Heart right ventricle (tissue), 16 donors: ENCODE measurements at places on chromosomes 7 and 10.

DNA sequence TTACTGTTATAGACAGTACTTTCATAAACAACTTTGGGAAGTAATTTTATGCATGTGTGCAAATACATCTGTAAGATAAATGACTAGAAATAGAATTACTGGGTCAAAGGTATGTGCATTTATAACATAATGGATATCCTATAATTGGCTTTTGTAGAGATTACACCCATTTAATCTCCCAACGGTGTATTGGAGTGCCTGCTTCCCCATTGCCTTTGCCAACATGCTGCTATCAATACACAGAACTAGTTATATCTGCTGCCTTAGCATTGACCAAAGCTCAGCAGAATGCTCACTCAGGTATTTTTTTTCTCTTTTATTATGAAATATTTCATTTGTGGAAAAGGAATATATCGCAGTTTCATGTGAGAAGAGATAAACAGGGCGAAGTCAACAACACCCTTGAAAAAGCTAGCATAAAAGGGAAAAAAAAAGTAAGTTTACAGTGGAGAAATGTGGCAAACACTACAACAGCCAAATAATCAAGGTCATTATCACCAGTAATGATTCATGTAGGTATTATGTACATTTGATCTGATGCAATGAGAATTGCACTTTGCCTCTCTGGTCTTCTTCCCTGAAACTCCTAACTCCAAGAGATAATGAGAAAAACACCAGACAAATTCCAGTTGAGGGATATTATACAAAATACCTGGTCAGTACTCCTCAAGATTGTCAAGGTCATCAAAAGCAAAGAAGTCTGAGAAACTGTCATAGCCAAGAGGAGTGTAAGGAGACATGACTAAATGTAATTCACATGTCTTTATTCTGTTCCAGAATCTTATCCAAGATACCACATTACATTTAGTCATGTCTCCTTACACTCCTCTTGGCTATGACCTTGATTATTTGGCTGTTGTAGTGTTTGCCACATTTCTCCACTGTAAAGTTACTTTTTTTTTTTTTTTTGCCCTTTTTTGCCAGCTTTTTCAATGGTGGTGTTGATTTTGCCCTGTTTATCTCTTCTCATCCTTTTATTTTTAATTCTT is 36.8 kb downstream of the MARCHF5 start:
- no peak for DNase-seq

- DNase-seq = no peak
Observed at GRCh38 chr7:112448381-112448780, 1.9 kb upstream of the IFRD1 start.

DNA sequence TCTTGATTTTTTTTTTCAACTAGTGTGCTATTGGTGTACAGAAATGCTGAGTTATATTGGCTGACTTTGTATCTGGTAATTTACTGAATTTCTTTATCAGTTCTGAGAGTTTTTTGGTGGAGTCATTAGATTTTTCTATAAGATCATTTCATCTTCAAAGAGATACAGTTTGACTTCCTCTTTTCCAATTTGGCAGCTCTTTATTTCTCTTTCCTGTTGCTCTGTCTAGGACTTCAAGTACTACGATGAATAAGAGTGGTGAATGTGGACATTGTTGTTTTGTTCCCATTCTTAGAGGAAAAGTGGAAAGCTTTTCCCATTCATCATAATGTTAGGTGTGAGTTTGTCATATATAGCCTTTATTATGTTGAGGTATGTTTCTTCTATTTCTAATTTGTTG is 50.2 kb downstream of the LOXL4 start:
- DNase-seq = no peak

GRCh38 chr7:71517940-71518699 is 386.2 kb downstream of the GALNT17 start:
- no peak for DNase-seq

DNA sequence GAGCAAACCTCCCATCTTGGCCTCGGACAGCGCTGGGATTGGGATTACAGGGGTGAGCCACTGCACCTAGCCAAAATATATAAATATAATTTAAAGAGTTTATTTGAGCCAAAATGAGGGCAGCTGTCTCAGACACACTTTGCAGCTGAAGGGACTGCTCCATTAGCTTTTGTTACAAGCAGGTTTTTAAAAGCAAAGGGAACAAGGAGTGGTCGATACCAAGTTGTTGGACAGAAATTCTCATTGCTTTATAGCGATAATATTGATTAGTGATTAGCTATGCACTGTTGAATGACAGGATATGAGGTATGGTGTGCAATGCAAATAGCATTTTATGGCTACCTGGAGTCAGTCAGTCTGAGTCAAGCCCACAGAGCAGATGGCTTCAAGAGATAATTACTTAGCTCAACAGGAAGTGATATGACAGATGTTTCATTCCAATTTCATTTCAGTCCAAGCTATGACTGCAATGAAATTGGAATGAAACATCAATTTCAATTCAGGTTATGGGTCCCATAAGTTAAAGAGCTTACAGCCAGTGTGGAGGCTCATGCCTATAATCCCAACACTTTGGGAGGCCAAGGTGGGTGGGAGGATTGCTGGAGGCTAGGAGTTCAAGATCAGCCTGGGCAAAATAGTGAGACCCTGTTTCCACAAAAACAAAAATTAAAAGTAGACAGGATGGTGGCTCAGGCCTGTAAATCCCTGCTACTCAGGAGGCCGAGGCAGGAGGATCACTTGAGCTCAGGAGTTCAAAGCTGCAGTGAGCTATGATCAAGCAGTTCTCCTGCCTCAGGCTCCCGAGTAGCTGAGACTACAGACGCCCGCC is 23.1 kb downstream of the TYW1 start:
- DNase-seq = no peak

- no peak for DNase-seq
Observed at GRCh38 chr10:72738486-72738885, 46.5 kb downstream of the MCU start.

DNA sequence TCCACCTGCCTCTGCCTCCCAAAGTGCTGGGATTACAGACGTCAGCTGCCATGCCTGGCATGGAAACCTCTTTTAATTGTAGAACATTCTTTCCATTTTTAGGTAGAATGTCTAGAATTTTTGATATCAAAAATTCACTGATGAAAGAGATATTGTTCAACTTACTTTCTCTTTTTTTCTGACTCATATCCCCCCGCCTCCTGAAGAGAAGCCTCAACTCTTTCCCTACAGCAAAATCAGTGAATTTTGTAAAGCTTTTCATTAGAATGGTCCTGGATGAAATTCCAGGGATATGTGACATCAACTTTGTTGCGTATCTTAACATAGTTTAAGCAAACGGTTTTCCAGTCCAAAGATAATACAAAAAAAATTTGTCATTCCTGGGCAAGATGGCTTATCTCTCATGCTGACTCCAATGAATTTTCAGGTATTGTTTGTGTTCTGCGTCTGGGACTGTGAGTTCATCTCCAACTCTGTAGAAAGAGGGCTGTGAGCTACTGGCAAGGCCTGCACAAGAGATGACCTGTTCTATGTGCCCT is 256.8 kb downstream of the BMPER start:
- DNase-seq = no peak

GRCh38 chr10:71029411-71029892 is 141.1 kb upstream of the PCBD1 start:
- DNase-seq = peak; percentile 31

GRCh38 chr7:70406186-70406949 is 725.6 kb upstream of the GALNT17 start:
- DNase-seq = no peak

GRCh38 chr10:6667679-6668270 is 87.7 kb upstream of the PRKCQ start:
- DNase-seq = peak; percentile 13

DNA sequence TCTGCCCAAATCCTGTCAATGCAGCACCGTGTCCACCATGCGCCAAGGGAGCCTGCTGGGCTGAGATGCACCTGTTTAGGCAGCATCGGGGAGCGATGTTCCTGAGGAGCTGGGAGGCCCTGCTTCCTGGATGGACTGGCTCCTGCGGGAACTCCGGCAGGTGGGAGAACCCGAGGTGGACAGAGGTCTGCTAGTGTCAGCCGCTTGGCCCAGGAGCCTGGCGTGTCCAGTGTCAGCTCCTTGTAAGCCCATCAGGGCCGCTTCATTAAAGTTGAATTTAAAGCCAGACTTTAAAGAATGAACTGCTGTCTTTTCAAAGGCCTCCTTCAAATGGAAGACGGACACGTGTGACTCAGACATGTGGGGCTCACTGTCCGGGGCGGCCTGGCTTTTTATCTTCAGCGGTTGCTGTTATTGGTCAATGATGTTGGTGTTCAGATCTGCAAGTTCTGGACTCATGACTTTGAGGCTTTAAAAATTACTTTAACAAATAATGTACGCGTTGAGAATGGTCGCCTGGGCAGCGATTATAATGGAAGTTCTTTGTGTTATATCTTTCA is 422.5 kb downstream of the DNAJB6 start:
- DNase-seq = no peak

DNA sequence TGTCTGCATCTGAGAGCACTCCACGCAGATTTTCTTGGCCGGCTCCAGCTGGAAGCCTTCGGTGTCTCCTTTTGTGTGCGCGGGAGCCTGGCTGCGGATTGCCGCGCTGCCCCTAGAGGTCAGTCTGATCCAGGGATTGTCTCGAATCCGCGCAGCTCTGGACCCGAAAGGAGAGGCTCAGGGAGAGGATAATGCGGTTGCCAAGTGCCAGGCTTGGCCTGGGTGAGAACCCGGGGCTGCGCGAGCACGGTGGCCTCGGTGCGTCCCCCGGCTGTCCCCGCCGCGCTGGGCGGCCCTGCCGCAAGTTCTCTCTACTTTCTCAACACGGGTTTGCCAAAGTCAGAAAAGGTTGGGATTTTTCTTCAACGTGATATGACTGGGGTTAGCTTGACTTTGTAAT is 140.9 kb downstream of the ADCYAP1R1 start:
- peak; percentile 54 for DNase-seq

GRCh38 chr10:17547060-17547459 is 70.1 kb downstream of the HACD1 start:
- no peak for DNase-seq

GRCh38 chr7:25979605-25980004 is 172.4 kb upstream of the NFE2L3 start:
- no peak for DNase-seq

- DNase-seq = no peak
Observed at GRCh38 chr10:121078672-121079102, 227.5 kb downstream of the WDR11 start.

DNA sequence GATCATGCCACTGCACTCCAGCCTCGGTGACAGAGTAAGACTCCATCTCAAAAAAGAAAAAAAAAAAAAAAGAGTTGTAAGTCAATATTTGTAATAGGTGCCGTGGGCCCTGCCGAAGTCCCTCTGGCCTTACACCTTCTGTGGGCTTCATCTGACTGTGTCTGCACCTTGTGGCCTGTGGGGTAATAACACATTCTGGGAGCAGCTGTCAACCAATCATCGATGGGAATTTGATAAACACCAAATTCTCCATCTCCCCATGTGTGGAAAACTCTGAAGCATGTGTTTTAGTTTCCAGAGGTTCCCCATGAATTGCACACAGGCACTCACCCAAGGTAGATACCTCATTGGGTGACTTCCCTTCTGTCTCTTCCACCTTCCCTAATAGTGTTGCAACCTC is 10.8 kb downstream of the ZNF394 start:
- DNase-seq = no peak

GRCh38 chr7:2635810-2636701 is 4.3 kb downstream of the TTYH3 start:
- peak; percentile 59 for DNase-seq

- no peak for DNase-seq
Observed at GRCh38 chr10:7291487-7292270, 119.2 kb downstream of the SFMBT2 start.

DNA sequence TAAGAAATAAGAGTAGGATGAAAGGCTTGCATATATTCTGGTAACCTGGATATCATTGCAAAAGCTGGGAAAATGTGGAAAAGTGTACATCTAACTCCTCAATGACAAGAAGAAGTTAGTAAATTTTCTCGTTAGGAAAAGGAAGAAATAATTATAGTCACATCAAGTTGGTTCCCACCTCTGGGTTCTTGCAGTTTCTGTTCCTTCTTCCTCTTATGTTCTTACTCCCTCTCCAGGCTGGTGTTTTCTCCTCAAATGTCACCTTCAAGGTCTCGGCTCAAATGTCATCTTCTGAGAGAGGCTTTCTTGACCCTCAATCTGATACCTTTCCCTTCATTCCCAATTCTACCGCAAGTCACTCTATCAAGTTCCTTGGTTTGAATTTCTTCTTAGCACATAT is 64.4 kb downstream of the ENTPD1 start:
- no peak for DNase-seq

GRCh38 chr7:124881981-124882380 is 47.6 kb downstream of the POT1 start:
- no peak for DNase-seq

GRCh38 chr7:80139236-80139635 is 4.6 kb downstream of the GNAI1 start:
- DNase-seq = no peak

- DNase-seq = no peak
Observed at GRCh38 chr7:140404565-140405065, 757 bp downstream of the RAB19 start.

- no peak for DNase-seq
Observed at GRCh38 chr7:99036546-99037111, 107.3 kb downstream of the SMURF1 start.

- no peak for DNase-seq
Observed at GRCh38 chr10:246431-246830, 111.2 kb downstream of the ZMYND11 start.

GRCh38 chr10:81863771-81864170 is 11.2 kb upstream of the NRG3 start:
- no peak for DNase-seq

GRCh38 chr7:14048889-14049288 is 59.4 kb upstream of the ETV1 start:
- no peak for DNase-seq

GRCh38 chr7:106944035-106944665 is 79.1 kb downstream of the PIK3CG start:
- no peak for DNase-seq

GRCh38 chr7:99806839-99807478 is 20.9 kb upstream of the CYP3A43 start:
- DNase-seq = no peak

DNA sequence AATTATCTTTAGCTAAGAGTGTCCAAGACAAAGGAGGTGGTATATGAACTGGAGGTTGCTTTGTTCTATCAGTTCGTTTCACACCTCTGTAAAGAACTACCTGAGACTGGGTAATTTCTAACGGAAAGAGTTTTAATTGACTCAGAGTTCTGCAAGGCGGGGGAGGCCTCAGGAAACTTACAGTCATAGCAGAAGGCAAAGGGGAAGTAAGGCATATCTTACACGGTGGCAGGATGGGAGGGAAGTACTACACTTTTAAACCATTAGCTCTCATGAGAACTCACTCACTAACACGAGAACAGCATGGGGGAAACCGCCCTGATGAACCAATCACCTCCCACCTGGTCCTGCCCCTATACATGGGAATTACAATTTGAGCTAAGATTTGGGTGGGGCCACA is 1202.3 kb upstream of the LRRTM3 start:
- no peak for DNase-seq

DNA sequence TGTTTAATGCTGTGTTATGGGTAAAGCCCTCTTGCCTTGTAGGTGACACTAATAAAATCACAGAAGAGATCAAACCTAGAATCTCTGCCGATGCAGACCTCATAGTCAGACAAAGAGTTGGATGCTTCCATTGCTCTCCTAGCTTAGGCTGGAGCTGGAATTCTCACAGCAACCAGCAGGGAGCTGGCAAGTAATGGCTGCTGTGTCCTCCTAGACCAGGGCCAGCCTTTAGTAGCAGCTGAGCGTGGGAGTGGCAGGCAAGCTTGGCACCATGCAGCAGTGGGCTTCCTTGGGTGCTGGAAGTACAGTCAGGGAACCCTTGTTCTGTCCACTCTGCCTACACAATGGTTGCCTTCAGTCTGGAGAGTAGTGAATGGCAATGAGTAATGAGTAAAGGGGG is 598.3 kb upstream of the GALNT17 start:
- DNase-seq = no peak
